ENCODE measurements at places on chromosomes 3 and 15.
A peak's percentile ranks its signal among the peaks of the same experiment; 100 is the strongest.

DNA sequence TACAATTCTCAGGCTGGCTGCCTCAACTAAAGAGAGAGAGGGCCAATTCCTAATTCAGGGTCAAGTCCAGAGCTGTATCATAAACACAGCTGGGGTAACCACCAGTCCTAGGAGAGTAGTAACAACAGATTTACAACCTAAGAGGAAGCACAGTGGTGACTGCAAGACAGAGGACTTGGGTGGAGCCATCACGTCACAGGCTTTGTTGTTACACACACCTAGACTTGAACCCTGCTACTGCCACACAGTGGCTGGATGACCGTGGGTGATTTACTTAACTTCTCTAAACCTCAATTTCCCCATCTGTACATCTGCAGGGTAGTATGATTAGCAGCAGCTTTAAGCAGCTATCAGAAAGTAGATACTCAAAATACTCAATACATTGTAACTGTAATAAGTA, 78.6 kb downstream of the MYLK start:
- DNase-seq = no peak

GRCh38 chr3:95154766-95155165, 1091.9 kb downstream of the NSUN3 start:
- no peak for DNase-seq

DNA sequence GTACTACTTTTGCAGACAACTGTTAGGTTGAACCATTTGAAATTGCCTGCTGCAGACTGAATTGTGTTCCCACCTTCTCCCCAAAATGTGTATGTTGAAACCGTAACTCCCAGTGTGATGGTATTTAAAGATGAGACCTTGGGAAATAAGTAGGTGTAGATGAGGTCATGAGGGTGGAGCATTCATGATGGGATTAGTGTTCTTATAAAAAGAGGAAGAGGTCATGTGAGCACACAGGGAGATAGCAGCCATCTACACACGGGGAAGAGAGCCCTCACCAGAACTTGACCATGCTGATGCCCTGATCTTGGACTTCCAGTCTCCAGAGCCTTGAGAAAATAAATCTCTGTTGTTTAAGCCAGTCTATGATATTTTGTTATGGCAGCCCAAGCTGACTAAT, 17.4 kb upstream of the FHIT start:
- peak; percentile 17 for DNase-seq

- peak; percentile 93 for DNase-seq
These were observed 34.8 kb downstream of the NMNAT3 start for GRCh38 chr3:139642996-139643395.

Measured in AML-193 (cell line).